ENCODE measurements at places on chromosomes 16 and 17. TPM values are rescaled to one million over a fixed set of nuclear protein-coding genes. Genes with fewer than 3 reads are reported as not detected.

- no peaks in the 10 kb centered on the region for H3K36me3 ChIP-seq
- DNase-seq = no peak
- no peak overlapping the region for H3K27ac ChIP-seq
- no peaks in the 10 kb centered on the region for H3K27me3 ChIP-seq
- no peak overlapping the region for H3K4me3 ChIP-seq
Measured at GRCh38 chr17:14581186-14581830, 280.4 kb downstream of the HS3ST3B1 start.

Gene C1QTNF8
- total RNA-seq = not detected

DNA sequence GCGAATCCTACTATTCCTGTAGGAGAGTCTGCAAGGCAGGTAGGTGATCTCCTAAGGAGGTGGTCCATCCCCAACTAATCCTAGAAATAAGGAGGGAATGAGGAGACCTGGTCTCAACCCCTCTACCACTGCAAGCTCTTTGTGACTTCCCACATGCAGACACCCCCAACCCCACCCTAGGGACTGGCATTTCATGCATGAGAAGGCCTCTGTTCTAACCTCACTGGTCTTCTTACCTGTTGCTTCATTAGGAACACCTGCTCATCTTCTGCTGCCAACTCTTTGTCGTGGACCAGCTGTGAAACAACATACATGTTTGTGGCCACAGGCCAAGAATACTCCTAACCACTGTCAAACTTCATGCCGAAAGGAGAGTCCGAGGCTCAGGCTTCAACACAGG is 22.6 kb downstream of the DYNC1LI2 start:
- no peak for DNase-seq
- no peak overlapping the region for H3K4me3 ChIP-seq
- H3K4me1 ChIP-seq = no peaks in the 10 kb centered on the region
- no peak overlapping the region for H3K27ac ChIP-seq
- peaks cover 7% of the 10 kb centered on the region for H3K36me3 ChIP-seq

DNA sequence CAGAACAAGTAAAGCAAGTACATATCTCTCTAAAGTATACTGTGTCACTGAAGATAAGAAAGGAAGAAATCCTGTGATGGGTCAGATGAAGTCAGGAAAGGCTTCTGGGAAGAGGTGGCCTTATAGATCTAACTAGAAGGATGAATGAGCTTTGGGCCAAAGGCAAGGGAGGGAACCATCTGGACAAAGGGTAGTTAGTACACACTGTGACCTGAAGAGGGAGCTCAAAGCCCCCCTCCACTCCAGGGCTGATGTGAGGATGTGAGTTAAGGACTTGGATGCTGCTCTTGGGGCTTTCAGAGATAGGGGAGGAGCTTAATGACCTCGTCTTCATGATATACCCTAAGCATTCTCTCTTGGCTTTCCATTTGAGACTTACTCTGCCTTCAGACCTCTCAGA is 185.3 kb upstream of the CACNG3 start:
- H3K27ac ChIP-seq = no peak overlapping the region
- no peaks in the 10 kb centered on the region for H3K27me3 ChIP-seq
- no peaks in the 10 kb centered on the region for H3K36me3 ChIP-seq

DNA sequence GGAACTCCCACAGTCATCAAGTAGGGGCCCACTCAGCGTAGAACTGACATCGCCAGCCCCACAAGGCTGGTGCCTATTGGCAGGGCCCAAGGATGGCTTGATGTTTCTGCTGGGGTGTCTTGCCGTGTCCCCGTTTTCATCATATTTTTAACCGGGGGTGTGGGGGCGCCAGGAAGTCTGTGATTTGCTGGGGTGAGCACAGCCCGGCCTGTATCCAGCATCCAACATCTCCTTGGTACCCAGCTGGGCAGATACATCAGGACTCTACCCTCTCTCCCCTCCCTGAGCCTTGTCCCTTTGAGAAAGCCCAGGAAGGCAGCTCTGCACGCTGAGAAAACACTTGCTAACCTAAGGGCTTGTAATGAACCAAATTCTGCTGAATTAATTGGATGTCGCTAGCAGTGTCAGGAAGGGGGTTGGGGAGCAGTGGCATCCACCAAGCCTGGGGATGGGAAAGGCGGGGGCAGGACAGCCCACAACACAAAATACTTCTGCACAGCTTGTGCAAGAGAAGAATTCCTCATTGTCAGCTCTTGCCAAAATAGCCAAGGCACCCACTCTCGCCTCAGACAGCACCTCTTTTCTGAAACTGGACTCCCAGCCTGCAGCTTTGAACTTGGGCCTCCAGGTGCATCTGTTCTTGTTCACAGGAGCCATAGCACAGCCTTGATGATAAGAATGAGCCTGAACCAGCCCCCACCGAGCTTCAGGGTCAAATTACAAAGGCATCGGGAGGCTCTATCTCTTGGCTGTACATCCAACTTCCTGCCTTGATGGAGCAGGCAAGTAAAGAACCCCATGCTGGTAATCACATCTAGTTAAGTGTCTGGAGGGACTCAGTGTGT is 63.7 kb upstream of the LYRM9 start:
- no peaks in the 10 kb centered on the region for H3K4me1 ChIP-seq
- H3K27ac ChIP-seq = peak overlapping the region; percentile 13
- DNase-seq = peak; percentile 57
- H3K27me3 ChIP-seq = peaks cover 4% of the 10 kb centered on the region
- H3K36me3 ChIP-seq = no peaks in the 10 kb centered on the region
- no peak overlapping the region for H3K4me3 ChIP-seq

DNA sequence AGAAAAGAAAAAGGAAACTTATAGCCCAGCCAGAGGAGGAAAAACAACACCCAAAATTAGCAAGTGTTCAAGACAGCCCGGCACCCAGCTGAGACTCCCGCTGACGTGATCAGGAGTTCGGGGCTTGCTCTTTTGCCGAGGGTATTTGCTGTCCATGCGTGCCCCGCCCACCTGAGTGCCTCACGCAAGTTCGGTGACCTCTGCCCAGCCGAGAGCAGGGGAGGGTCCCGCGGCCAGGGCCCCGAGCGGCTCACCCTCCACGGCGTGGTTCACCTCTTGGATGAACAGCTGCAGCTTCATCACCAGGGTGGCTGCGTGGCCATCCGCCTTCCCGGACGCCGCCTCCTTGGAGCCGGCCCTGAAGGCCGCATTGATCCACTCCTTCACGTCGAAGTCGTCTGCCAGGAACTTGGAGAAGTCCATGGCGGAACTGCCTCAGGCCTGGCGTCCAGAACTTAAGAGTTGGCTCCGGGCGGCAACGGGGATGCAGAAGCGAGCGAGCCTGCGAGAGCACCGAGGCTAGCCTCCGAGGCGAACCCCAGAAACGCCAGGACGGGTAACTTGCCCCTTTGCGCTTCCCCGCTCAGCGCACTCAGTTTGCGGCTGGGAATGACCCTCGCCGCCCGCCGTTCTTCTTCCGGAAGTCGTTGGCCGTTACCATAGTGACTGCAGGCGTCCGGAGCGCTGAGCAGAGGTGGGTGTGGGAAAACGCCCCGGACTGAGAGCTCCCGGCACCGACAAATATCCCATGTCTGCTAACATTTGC is at the start of gene COG7:
TSS of gene COG7 (minus strand) at position 618 of the 766 bp plus-strand sequence. CDS start at position 423, 195 bp downstream.
- H3K4me1 ChIP-seq = peaks cover 7% of the 10 kb centered on the region
- DNase-seq = peak; percentile 61
- H3K4me3 ChIP-seq = peak within 1 kb of the TSS; percentile 69
- peak within 1 kb of the TSS; percentile 75 for H3K27ac ChIP-seq

Gene CCR7
- 0.16 TPM for total RNA-seq

Gene CEP295NL
- 1.8 TPM for total RNA-seq

GRCh38 chr17:64994781-64995538 is 61.6 kb downstream of the GNA13 start:
- H3K4me3 ChIP-seq = no peak overlapping the region
- no peaks in the 10 kb centered on the region for H3K4me1 ChIP-seq
- no peak for DNase-seq

GRCh38 chr17:78558181-78558850 is 18.9 kb downstream of the DNAH17 start:
- H3K27ac ChIP-seq = no peak overlapping the region
- no peak overlapping the region for H3K4me3 ChIP-seq
- H3K27me3 ChIP-seq = peaks cover 8% of the 10 kb centered on the region
- H3K4me1 ChIP-seq = no peaks in the 10 kb centered on the region
- no peaks in the 10 kb centered on the region for H3K36me3 ChIP-seq
- DNase-seq = no peak

DNA sequence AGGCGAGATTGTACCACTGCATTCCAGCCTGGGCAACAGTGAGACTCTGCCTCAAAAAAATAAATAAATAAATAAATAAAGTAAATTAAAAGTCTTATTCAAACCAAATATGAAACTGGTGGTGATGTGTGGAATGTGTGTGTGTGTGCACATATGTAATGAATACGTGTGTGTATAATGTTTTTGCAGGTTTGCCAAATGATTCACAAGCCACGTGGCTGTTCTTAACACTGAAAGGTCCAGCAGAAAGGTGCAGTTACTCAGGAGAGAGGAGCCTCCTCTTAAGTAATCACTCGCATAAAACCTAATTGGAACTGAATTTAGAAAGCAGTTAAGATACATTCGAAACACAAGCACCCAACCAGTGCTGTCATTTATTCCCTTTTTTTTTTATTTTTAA is 22.9 kb downstream of the GDE1 start:
- no peak overlapping the region for H3K4me3 ChIP-seq
- H3K4me1 ChIP-seq = no peaks in the 10 kb centered on the region
- peaks cover 3% of the 10 kb centered on the region for H3K36me3 ChIP-seq
- no peak for DNase-seq
- H3K27me3 ChIP-seq = no peaks in the 10 kb centered on the region

- no peaks in the 10 kb centered on the region for H3K27me3 ChIP-seq
Measured at GRCh38 chr16:76228546-76229146, 48.6 kb upstream of the CNTNAP4 start.

GRCh38 chr16:8943966-8944759 is 19.5 kb downstream of the USP7 start:
- no peaks in the 10 kb centered on the region for H3K27me3 ChIP-seq
- no peak overlapping the region for H3K4me3 ChIP-seq
- H3K36me3 ChIP-seq = no peaks in the 10 kb centered on the region
- no peak overlapping the region for H3K27ac ChIP-seq
- peaks cover 9% of the 10 kb centered on the region for H3K4me1 ChIP-seq

- no peaks in the 10 kb centered on the region for H3K27me3 ChIP-seq
- DNase-seq = no peak
- H3K36me3 ChIP-seq = no peaks in the 10 kb centered on the region
- H3K4me1 ChIP-seq = no peaks in the 10 kb centered on the region
- H3K4me3 ChIP-seq = no peak overlapping the region
Measured at GRCh38 chr17:21756856-21757619, 64.7 kb downstream of the KCNJ18 start.

Measured in breast epithelium (tissue), 4 donors.